T follicular helper cell (primary cell): ENCODE measurements at places on chromosomes 16 and 17.

DNA sequence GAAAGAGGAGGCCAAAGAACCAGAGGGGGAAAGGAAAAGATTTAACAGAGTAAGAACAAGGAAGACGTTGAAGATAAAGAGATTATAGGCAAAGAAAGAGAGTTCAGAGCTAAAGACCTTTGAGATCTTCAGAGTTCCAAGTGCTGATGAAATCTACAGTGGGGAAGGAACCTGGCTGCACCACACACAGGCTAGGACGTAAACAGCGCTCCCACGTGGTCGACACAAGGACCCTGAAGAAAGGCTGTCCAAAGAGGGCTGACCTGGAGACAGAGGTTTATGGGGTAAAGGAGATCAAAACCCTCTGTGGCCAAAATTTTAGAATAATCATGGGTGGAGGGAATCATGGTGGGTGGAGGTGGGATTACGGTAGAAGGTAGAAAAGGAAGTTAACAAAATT is 121.6 kb downstream of the PMP22 start:
- DNase-seq, result no peak

- DNase-seq, result no peak
These were observed 477 bp upstream of the ARHGAP27 start for GRCh38 chr17:45433159-45433535.

DNA sequence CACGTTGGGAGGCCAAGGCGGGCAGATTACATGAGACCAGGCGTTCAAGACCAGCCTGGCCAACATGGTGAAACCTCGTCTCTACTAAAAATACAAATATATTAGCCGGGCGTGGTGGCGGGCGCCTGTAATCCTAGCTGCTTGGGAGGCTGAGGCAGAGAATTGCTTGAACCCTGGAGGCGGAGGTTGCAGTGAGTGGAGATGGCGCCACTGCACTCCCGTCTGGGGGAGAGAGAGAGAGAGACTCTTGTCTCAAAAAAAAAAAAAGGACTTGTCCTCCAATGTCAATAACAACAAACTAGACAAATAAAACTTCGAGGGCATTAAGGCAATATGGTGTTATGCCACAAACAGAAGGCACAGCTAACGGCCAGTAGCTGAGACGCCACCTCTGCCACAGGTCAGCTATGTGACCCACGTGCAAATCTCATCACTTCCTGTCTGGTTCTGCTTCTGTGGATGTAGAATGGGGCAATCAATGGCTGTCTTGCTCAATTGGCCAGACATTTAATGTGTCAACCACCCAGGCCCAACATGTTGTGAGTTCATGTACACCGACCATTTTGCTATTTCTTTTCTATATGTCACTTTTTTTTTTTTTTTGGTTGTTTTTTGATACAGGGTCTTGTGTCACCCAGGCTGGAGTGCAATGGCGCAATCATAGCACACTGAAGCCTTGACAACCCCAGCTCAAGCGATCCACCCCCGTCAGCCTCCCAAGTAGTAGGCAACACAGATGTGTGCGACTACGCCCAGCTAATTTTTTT is 834 bp upstream of the TXNDC11 start:
- DNase-seq, result peak; percentile 6

DNA sequence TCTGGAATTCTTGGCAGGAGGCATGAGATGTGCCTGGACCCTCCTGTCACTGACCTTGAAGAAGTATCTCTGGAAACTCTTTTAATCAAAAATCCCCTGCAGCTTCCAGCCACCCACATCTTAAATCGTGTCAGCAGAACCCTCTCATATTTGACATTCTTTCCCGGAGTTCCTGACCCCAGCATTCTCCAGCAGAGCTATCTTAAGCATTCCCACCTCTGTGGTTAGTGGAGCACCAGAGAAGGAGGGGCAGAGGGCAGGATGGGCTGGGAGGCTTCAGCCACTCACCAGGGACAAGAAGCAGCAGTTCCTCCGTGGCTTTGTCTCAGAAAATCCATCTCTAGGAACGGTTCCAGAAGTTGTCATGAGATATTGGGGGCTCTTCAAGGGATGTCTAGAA is 149.9 kb downstream of the RGS9 start:
- no peak for DNase-seq

- DNase-seq, result no peak
These were observed 20.2 kb upstream of the MAPT start for GRCh38 chr17:45874151-45874550.

DNA sequence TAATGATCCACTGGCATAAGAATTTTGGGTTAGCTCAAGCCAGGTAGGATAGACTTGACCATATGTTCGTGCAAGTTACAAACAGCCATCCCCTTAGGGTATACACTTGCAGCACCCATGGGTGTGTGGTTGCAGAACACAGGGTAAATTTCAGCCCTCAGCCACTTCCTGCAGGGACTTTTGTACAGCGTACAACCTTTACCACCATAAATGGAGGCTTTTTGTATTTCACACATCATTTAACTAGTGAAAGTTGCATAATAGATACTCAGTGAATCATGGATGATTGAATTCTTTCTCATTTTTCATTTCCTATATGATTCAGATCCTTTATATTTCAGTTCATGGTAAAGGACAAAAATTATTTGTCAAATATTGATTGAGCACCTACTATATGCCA is 473.9 kb downstream of the CDH13 start:
- DNase-seq, result no peak

- no peak for DNase-seq
These were observed 124.9 kb downstream of the MRTFB start for GRCh38 chr16:14196011-14196410.

DNA sequence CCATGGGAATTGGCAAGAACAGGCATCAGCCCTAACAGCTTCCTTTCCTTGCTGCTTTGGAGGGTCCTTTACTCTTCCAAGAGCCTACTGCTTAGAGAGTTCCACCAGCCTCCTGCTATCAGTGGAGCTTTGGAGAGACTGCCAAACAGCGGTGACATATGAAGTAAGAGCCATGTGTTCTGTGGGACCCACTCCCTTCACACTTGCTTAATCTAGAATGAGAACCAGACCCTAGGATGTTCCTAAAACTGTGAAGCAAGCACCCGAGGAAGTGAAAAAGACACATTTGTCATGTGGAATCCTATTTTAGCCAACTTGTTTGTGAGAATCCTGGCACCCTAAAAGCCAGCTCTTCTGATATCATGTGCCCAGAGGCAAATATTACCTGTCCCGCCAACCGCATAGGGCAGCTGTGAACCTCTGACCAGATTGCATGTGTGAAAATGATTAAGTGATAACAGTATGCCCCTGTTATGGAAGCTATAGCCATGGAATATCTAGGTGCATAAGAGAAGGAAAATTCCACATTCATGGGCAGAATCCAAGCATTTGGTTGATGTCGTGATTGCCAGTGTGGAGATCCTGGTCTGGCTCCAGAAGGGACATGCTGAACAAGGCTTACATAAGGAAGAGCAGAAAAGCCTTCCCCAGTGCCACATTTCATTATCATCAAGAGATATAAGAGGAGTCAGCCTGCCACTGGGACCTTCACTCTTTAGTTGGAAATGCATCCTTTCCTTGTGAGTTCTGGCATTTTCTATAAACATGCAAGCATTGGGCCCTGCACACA is 18.7 kb downstream of the RCVRN start:
- DNase-seq, result no peak

DNA sequence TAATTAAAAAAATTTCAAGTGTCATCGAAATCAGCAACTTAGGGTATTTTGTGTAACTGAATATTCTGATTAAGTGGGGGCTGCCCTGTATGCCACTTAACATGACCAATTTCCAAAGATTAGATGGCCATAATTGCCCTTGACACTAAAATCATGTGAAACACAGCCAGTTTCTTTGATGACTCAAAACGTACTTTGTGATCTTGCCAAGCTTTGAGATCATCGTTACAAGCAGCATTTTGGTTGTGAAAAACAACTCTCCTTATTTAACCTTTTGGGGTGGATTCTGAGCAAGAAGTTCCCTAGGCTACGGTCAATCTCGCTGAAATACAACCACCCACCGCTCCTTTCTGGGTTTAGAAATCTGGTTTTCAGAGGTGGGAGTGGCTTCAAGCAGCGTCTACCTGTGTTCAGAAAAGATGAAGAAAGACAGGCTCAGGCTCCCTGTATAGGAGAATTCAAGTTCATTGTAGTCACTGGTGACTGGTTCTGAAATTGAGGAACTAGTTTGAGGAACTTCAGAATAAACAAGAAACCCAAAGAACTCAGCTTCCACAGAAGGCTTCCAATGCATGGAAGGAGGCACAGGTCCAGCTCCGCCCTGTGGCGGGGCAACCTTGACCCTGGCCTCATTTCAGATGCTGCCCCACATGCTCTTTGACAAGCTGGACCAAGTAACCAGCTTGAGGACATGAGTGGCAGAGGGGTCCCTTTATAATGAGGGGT is 9.4 kb downstream of the MAP3K14 start:
- no peak for DNase-seq

- DNase-seq, result no peak
These were observed 21.4 kb downstream of the UTS2R start for GRCh38 chr17:82392941-82393340.
